Type B pancreatic cell (in vitro differentiated cells): ENCODE measurements at places on chromosomes 6 and 20. TPM values are rescaled to one million over a fixed set of nuclear protein-coding genes. Genes with fewer than 3 reads are reported as not detected.

- H3K4me3 ChIP-seq: peak overlapping the region; percentile 90
- H3K36me3 ChIP-seq: no peaks in the 10 kb centered on the region
- peak; percentile 79 for DNase-seq
- peaks cover 41% of the 10 kb centered on the region for H3K4me1 ChIP-seq
Observed at GRCh38 chr6:10425975-10426780, 11.3 kb upstream of the TFAP2A start.

DNA sequence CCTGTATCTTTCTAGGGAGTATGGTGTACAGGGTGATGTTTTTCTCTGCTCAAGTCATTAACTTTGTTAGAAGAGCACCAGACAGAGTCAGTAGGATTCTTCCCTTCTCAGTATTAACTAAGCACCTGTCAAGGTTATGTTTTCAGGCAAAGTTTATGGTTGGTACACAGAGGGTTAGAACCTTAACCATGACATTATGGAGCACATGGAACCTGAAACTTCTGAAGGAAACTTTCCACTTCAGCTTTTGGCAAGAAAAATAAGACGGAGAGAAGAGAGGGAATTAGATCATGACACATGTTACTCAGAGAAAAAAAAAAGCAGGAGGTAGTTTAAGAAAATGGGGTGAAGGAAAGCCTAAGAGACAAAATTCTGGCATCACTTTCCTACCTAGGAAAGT lies 112.9 kb upstream of the PDE7B start:
- H3K4me3 ChIP-seq: no peak overlapping the region
- no peaks in the 10 kb centered on the region for H3K27me3 ChIP-seq
- DNase-seq: no peak
- H3K27ac ChIP-seq: no peak overlapping the region

DNA sequence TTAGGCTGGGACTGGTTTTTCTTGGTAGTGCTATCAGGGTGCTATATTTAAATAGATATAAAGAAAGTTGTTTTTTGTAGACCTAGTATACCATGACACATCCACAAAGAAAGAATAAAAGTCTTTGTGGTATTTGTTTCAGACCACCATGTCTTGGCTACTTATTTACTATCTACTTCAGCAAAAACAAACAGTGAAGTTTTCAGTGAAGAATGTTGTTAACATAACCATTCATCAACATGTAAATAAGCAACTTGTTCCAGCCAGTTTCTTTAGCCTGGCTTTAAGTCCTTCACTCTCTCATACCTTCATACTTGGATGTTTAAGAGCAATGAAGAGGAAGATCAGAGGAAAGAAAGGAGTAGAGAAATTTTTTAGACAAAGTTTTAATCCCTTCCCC lies 624.1 kb downstream of the CD109 start:
- no peak overlapping the region for H3K4me3 ChIP-seq
- H3K36me3 ChIP-seq: no peaks in the 10 kb centered on the region
- no peak overlapping the region for H3K27ac ChIP-seq

Gene FNDC11
- 0.52 and 1.4 TPM in 2 replicates for total RNA-seq

DNA sequence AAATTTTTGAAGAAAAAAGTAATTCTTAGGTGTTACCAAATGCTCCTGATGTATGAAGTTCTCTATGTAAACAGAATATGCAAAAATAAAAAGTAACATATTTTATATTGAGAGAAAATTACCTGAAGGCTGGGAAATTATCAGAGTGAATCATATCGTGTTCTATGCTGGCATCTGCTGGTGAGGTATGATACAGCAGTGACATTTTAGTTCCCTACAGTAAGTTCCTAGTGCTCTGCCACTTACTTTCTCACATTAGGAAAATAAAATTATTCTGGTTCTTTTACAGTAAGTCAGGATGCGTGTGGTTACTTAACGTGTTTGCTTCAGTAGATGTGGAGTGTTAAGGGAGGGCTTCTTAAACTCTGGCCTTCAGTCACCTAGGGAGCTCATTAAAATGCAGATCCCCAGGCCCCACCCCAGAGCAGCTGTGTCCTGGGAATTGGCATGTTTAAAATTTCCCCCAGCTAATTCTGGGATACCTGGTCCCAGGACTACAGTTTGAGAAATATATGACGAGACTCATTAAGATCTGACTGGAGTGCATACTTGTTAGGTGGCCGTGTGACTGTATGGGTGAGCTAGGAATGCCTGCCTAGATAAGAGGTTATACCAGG lies 3.2 kb downstream of the ACTR5 start:
- H3K27ac ChIP-seq: no peak overlapping the region
- peaks cover 2% of the 10 kb centered on the region for H3K27me3 ChIP-seq
- no peak overlapping the region for H3K4me3 ChIP-seq
- peaks cover 13% of the 10 kb centered on the region for H3K4me1 ChIP-seq
- H3K36me3 ChIP-seq: peaks cover 15% of the 10 kb centered on the region
- DNase-seq: no peak

Gene C6orf118
- total RNA-seq: 0.50 and 6.1 TPM in 2 replicates

DNA sequence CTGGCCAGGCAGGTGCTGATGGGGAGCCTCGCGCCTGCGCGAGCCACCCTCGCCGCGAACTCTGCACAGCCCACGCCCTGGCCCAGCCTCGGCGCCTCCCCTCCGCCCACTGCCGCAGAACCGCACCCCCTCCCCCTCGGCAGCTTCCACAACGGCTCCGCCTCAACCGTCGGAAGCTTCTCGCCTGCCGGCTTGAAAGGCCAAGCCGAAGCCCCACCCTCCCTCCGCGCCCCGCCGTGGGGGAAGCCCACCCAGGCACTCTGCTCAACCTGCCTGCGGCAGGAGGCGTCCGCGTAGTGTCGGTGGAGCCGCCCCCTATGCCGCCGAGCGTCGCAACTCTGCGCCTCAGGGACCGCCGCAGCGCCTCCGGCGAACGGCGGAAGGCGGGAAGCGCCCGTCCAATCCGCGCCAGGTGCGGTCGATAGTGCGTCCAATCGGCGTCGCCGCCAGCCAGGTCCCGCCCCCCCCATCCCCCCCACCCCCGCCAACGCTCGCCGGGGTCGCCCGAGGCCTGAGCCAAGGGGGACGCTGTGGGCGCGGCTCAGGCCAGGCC lies at the start of gene SYCP2:
Gene SYCP2, minus strand, starts transcription at position 342 of the 553 bp plus-strand sequence. CDS start 11,224 bp downstream, outside the sequence.
- no peak within 1 kb of the TSS for H3K27ac ChIP-seq
- H3K4me1 ChIP-seq: peaks cover 23% of the 10 kb centered on the region
- H3K4me3 ChIP-seq: peak within 1 kb of the TSS; percentile 84
- no peak for DNase-seq

- H3K27ac ChIP-seq: no peak overlapping the region
- peaks cover 3% of the 10 kb centered on the region for H3K36me3 ChIP-seq
- peaks cover 19% of the 10 kb centered on the region for H3K27me3 ChIP-seq
- H3K4me3 ChIP-seq: no peak overlapping the region
- peaks cover 60% of the 10 kb centered on the region for H3K4me1 ChIP-seq
Observed at GRCh38 chr20:40276301-40276700, 412.7 kb downstream of the MAFB start.

Gene FOXP4
- 62.2 and 100 TPM in 2 replicates for total RNA-seq

Gene NKAPL
- 0.55 TPM in 1 of 2 replicates, not detected in the other for total RNA-seq

GRCh38 chr20:20204256-20204655 lies 151.9 kb downstream of the CFAP61 start:
- no peaks in the 10 kb centered on the region for H3K36me3 ChIP-seq
- peaks cover 23% of the 10 kb centered on the region for H3K4me1 ChIP-seq
- no peak for DNase-seq
- H3K27ac ChIP-seq: no peak overlapping the region
- peaks cover 34% of the 10 kb centered on the region for H3K27me3 ChIP-seq

GRCh38 chr20:10978019-10978702 lies 304.4 kb upstream of the JAG1 start:
- no peaks in the 10 kb centered on the region for H3K27me3 ChIP-seq
- no peak overlapping the region for H3K27ac ChIP-seq
- H3K36me3 ChIP-seq: no peaks in the 10 kb centered on the region
- peaks cover 18% of the 10 kb centered on the region for H3K4me1 ChIP-seq
- DNase-seq: no peak

Gene AVP
- total RNA-seq: not detected in 2 replicates

Gene FRS3
- total RNA-seq: 2.2 and 7.0 TPM in 2 replicates

Gene IFNGR1
- total RNA-seq: 28.4 and 35.5 TPM in 2 replicates

DNA sequence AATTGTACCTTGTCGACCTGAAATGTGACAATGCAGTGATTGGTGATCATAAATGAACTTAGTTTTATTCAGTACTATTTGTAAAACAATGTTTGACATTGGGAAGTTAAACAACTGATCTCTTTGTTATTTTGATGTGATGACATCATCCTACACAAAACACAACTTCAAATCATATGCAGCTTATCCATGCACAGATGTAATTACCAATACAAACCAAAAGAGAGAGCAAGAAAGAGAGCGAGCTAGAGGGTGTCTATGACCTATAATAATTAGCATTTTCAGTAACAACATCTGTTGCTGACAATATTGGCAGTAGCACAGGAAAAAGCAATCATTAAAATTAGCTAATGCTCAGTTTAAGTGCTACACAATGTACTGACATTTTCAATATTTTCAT lies 320.9 kb downstream of the UTRN start:
- H3K4me3 ChIP-seq: no peak overlapping the region
- peaks cover 6% of the 10 kb centered on the region for H3K36me3 ChIP-seq
- no peaks in the 10 kb centered on the region for H3K27me3 ChIP-seq
- no peak for DNase-seq
- no peak overlapping the region for H3K27ac ChIP-seq

- no peak overlapping the region for H3K27ac ChIP-seq
- H3K4me1 ChIP-seq: peaks cover 9% of the 10 kb centered on the region
- H3K36me3 ChIP-seq: no peaks in the 10 kb centered on the region
- H3K27me3 ChIP-seq: no peaks in the 10 kb centered on the region
- no peak for DNase-seq
Observed at GRCh38 chr6:160173806-160174527, 52.4 kb downstream of the SLC22A1 start.

Gene BCAS1
- total RNA-seq: 10.7 and 43.3 TPM in 2 replicates

Gene MROH8
- total RNA-seq: 2.5 and 4.8 TPM in 2 replicates

DNA sequence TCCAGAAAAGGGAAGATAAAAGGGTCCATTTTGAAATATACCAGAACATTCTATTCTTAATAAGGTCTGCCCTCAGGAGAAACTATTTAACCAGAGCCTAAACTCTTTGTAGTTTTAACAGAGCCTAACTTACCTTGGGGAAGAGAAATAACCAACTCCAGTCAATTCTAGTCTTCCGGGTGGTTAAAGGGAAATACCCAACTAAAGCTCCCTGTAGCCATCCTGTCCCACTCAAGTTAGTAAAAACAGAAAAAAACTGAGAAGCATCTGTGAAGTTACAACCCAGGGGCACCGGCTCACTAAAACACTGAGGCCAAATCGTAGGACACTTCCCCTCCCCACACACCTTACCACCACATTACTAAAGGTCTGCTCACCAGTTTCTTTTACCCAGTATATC lies 23.7 kb downstream of the CEP85L start:
- H3K27ac ChIP-seq: no peak overlapping the region
- H3K4me1 ChIP-seq: no peaks in the 10 kb centered on the region
- peaks cover 40% of the 10 kb centered on the region for H3K36me3 ChIP-seq
- no peak for DNase-seq

Gene ID4
- total RNA-seq: 83.6 and 90.9 TPM in 2 replicates

Gene C6orf141
- total RNA-seq: 9.5 and 19.2 TPM in 2 replicates

Gene LTB
- 0.34 and 1.0 TPM in 2 replicates for total RNA-seq

Gene PSORS1C2
- not detected in 2 replicates for total RNA-seq

GRCh38 chr6:99349171-99350141 lies at the start of gene FAXC:
Gene FAXC, minus strand, starts transcription at chr6:99349674. Its CDS starts 302 bp downstream, at chr6:99349372.
- peaks cover 15% of the 10 kb centered on the region for H3K4me1 ChIP-seq
- H3K27ac ChIP-seq: peak within 1 kb of the TSS; percentile 69
- H3K36me3 ChIP-seq: no peaks in the 10 kb centered on the region
- H3K4me3 ChIP-seq: peak within 1 kb of the TSS; percentile 90
- peaks cover 22% of the 10 kb centered on the region for H3K27me3 ChIP-seq
